ENCODE measurements at places on chromosomes 2 and 18.

DNA sequence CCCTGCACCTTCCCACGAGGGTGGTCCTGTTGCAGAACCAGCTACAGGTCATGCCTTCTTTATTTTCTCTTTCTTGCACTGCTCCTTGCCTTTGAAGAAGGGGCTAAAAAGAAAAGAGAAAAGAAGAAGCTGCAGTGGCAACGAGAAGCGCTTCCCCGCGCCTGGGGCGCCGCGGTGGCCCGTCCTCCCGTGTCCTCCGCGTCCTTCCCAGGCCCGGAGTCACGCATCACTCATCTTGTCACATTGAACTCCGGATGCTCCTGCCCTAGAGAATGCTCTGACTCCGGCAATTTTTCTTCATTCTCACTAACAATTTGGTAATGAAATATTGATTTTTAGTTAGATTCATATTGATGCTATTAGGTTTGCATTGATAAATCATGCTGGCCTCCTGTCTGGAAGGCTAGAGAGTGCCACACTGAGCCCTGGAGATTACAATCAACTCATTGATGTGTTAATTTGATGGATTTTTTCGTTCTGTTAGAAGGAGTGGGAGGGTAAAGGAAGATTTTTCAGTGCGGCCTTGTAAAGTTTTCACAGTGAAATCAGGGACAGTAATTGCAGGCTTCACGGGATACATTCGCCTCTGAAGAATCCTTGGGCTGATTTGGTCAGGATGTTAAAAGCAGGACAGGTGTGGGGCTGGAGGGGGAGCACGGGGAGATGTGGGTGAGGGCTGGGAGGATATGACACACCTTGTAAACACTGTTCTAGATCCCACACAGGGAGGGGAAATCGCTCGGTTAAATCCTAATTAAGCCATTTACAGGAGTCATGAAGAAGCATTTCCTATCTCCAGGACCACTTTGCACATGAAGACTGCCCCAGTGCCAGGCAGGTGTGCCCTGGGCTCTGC lies 349.3 kb downstream of the ZNF516 start:
- no peak for DNase-seq

- no peak for DNase-seq
Measured at GRCh38 chr2:11617984-11618707, 51.8 kb downstream of the NTSR2 start.

DNA sequence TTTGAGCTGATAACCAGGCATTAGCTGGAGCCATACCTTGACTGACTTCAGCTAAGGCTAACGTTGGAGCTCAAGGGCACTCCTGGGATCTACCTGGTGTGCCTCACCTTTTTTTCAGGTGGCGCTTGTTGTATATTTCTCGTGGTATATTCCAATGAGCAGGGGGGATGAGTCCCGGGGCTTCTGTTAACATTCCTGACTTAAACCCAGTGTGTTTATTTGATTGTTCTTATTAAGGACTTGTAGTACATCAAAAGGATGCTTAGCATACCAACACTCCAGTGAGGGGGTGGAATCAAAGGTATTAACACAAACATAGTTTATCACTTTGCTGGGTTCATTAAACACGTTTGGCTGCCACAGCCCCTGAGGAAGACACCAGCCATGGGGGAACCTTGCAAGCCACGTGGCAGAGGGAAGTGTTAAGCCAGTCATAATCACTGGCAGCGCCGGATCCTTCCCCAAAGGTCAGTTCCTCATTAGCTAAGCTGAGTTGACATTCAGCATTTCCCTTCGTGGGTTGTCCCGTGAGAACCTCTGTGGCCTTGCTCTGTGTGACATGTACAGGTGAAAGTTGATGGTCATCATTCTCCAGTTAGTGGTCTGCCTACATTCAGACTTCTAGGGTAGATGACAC lies 119.5 kb upstream of the MCFD2 start:
- DNase-seq: no peak

DNA sequence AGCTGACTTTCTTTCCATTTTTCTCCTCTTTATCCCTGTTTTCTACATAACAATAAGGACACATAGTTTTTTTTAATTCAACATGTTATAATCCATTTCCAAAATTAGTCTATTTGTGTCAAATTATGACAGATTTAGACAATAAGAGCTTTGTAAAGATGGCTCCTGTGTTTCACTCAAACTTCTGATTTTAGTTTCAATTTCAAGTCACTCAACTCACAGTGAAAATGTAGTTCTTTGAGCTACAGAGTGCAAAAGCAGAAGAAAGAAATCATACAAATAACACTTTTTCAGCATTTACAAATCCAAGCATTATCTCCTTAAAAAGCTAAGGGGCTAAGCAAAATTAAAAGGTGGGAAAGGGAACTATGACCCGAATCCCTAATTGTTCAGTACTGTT lies 340.7 kb upstream of the TRIB2 start:
- no peak for DNase-seq

DNA sequence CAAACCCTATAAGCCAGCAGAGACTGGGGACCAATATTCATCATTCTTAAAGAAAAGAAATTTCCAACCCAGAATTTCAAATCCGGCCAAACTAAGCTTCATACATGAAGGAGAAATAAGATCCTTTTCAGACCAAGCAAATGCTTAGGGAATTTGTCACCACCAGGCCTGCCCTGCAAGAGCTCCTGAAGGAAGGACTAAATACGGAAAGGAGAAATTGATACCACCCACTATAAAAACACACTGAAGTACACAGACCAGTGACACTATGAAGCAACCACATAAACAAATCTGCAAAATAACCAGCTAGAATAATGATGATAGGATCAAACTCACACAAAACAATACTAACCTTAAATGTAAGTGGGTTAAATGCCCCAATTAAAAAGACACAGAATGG lies 22.4 kb downstream of the NPHP1 start:
- DNase-seq: no peak

- no peak for DNase-seq
Measured at GRCh38 chr2:47064106-47064505, 91.0 kb downstream of the STPG4 start.

- DNase-seq: no peak
Measured at GRCh38 chr2:96493072-96493471, 12.1 kb downstream of the NEURL3 start.

- no peak for DNase-seq
Measured at GRCh38 chr2:208195531-208195930, 5.7 kb upstream of the C2orf80 start.

GRCh38 chr2:48693066-48693465 lies 62.5 kb downstream of the LHCGR start:
- DNase-seq: no peak

GRCh38 chr2:16635791-16636699 lies 29.6 kb downstream of the CYRIA start:
- DNase-seq: no peak

Measured in T-helper 1 cell (primary cell).